ENCODE measurements at places on chromosomes 6 and 20. TPM values are rescaled to one million over a fixed set of nuclear protein-coding genes. Genes with fewer than 3 reads are reported as not detected.

DNA sequence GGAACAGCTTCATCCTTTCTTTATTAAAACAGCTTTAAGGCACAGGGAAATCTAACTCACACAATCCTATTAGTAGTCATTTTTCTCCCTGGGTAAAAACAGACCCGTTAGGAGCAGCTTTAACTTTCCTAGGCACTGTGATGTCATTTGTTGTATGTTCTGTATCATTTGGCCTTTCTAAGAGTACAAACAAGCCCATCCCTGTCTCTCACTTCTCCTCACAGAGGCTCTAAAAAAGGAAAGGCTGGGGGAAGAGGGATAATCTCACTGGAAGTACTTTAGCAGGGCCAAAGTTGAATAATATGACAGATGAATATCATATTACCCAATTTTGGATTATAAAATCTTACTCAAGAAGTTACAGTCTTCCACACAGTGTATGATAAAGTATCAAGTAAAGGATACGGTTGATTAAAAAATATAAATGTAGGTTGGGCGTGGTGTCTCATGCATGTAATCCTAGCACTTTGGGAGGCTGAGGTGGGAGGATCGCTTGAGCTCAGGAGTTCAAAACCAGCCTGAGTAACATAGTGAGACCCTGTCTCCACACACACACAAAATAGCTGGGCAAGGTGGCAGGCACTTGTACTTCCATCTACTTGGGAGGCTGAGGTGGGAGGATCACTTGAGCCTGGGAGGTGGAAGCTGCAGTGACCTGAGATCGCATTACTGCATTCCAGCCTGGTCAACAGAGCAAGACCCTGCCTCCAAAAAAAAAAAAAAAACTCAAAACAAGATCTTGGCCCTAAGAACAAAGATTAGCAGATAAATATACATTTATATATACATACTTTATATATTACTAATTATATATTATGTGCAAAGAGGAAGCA is 7.9 kb downstream of the NUDT3 start:
- no peak overlapping the region for H3K4me3 ChIP-seq
- peaks cover 9% of the 10 kb centered on the region for H3K4me1 ChIP-seq
- H3K27me3 ChIP-seq: no peaks in the 10 kb centered on the region

DNA sequence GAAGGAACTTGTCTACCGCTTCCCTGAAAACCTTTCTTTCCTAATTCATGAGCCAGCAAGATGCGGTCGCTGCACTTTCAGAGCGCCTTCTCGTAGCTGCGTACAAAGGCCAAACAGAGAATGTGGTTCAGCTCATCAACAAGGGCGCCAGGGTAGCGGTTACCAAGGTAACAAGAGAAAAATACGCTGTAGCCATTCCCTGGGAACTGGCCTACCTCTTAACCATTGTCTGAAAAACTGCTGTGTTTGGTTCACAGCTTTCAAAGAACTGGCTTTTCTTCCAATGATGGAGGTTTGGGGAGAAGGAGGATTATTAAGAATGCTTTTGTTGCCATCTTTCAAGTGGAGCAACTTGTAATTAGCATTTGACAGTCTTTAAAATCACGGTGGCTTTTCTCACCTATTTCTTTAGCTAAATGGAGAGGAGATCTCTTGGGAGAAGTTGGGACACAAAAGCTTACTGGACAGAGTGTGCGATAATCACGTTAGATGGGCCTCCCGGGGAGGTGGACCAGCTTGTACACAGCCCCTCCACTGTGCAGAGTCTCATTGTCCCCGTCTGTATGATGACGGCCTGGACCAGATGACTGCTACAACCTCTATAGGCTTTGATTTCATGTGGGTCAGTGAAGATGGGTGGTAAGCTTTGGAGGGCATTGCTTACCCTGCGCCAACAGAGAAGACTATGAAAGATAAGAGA is 71.5 kb downstream of the LYRM2 start:
- no peaks in the 10 kb centered on the region for H3K27me3 ChIP-seq
- peaks cover 12% of the 10 kb centered on the region for H3K4me1 ChIP-seq
- H3K36me3 ChIP-seq: no peaks in the 10 kb centered on the region
- H3K4me3 ChIP-seq: no peak overlapping the region
- DNase-seq: no peak

Gene EEF1A2
- total RNA-seq: 0.57 TPM

Gene SNAP25
- 19.8 TPM for total RNA-seq

Gene LRRC73
- total RNA-seq: 1.1 TPM

GRCh38 chr6:157814883-157815282 is 8.2 kb upstream of the SNX9 start:
- H3K4me3 ChIP-seq: no peak overlapping the region
- peaks cover 19% of the 10 kb centered on the region for H3K4me1 ChIP-seq
- no peak for DNase-seq
- no peaks in the 10 kb centered on the region for H3K27me3 ChIP-seq

DNA sequence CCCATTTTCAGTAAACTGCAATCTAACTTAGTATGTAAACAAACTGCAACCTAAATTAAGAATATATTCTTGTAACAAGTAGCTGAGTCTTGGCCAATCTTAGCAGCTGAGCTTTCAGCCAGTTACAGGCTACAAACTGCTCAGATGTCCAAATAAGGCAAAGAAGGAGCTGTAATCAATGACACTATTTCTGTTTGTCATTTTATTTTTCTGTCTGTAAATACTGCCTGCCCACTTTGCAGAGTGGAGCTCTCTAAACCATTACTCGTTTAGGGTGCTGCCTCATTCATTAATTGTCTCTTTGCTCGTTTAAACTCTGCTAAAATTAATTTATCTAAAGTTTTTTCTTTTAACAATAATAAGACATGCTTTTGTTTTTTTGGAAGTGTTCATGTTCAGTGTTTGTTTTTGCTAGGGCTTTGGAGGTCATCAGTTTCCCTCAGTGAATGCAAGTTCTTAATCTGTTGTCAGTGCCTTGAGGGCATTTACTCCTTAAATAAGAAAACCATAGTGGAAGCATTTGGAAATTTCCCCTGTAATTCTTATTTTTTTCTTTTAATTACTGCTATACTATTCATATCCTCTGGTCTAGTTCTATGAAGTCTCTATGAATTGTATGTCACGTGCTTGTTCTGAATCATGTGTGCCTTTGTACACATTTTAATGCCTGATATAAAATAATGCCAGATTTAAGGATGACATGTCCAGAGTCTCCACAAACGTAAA is 3.6 kb upstream of the PRL start:
- H3K27ac ChIP-seq: no peak overlapping the region
- no peaks in the 10 kb centered on the region for H3K4me1 ChIP-seq
- no peaks in the 10 kb centered on the region for H3K27me3 ChIP-seq
- no peaks in the 10 kb centered on the region for H3K36me3 ChIP-seq
- H3K4me3 ChIP-seq: no peak overlapping the region
- DNase-seq: no peak

- H3K4me1 ChIP-seq: no peaks in the 10 kb centered on the region
- DNase-seq: no peak
Measured at GRCh38 chr20:22411627-22412450, 172.5 kb downstream of the FOXA2 start.

Measured in ovary (tissue), 10 donors.